ENCODE measurements at places on chromosomes 3 and 15.

DNA sequence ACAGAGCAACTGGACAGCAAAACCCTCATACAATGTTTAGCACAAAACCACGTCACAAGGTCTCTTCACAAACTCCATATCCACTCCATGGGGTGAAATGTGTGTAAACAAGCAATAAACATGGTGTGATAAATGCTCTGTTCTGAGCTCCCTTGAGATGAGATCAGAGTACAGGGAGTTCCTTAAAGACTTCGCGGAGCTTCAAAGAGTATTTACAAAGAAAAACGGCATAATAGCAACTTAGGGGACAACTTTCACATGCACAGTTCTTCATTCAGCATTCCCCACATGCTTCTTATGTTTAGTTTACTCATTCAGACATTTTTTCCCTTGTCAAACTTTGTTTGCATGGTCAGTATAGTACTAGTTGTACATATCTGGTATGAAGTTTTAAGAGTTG lies 52.5 kb upstream of the SUCLG2 start:
- DNase-seq, result no peak

DNA sequence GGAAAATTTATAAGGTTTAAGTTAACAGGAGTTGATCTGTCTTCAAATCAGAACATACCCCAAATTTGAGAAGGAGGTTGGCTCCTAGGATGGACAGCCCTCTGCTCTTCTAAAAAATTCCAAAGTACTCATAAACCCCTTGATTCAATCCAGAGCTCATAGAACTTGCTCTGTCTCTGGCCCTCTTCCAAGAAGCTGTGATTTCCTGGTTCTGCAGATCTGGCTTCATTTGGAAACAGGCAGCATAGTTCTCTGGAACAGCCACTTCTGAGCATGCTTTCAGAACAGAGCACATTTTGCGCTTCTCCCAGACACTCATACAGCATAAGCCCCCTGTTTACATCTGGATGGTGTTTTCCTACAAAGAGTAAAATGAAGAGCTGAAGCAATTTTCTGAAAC lies 96.7 kb downstream of the KBTBD8 start:
- DNase-seq, result no peak

GRCh38 chr3:126578702-126579101 lies 20.0 kb upstream of the C3orf22 start:
- no peak for DNase-seq

- DNase-seq, result no peak
Measured at GRCh38 chr15:55007561-55007960, 189.2 kb downstream of the RSL24D1 start.

DNA sequence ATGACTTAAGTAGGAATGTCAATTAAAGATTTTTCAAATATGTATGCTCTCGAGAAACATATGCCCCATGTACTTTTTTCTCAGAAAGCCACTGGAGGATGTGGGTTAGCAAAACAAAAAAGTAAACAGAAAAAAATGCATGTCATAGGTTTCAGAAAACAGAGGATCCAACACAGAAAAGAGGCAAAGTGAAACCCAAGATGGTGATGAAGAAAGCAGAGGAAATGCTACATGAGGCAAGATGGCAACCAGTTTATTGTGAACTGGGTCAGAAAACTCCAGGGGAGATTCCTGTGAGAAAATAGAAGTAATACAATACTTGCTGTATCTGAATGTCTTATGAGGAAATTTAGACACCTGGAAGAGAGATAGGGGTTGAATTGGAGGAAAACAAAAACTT lies 30.8 kb upstream of the EOMES start:
- DNase-seq, result no peak
